ENCODE measurements at places on chromosomes 11 and 22. TPM values are rescaled to one million over a fixed set of nuclear protein-coding genes. Genes with fewer than 3 reads are reported as not detected.

- no peak for DNase-seq
Observed at GRCh38 chr11:80980227-80980626, 1539.4 kb upstream of the TENM4 start.

DNA sequence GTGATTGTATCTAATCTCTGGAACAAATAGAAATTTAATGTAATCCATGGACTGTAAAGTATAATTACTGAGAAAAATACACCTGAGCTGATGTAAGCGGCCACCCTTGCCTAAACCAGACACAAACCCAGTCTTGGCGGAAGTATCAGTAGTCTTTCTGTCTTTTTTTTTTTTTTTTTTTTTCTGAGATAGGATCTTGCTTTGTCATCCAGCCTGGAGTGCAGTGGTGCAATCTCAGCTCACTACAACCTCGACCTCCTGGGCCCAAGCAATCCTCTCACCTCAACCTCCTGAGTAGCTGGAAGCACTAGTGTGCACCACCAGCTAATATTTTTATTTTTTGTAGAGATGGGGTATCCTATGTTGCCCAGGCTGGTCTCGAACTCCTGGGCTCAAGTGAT lies 5.5 kb upstream of the CXCR5 start:
- DNase-seq, result no peak

DNA sequence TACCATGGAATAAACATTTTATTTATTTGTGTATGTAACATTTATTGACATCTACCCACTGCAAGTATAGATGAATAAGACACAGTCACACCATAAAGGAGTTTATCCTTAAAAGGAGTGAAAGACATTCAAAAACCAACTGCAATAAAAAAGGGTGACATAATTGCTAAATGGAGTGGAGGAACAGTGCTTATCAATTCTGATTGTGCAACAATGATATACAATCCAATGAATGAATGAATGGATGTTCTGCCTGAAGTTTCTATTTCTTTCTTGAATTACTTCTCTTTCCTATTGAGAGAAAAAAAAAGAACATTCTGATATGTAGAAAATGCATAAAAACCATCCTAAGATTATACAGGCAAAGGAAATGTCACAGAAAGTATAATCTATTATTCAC lies 10.0 kb downstream of the MMP7 start:
- no peak for DNase-seq

Gene STK33
- 6.5 TPM for total RNA-seq

Gene UBE2L3
- total RNA-seq, result 28.0 TPM

DNA sequence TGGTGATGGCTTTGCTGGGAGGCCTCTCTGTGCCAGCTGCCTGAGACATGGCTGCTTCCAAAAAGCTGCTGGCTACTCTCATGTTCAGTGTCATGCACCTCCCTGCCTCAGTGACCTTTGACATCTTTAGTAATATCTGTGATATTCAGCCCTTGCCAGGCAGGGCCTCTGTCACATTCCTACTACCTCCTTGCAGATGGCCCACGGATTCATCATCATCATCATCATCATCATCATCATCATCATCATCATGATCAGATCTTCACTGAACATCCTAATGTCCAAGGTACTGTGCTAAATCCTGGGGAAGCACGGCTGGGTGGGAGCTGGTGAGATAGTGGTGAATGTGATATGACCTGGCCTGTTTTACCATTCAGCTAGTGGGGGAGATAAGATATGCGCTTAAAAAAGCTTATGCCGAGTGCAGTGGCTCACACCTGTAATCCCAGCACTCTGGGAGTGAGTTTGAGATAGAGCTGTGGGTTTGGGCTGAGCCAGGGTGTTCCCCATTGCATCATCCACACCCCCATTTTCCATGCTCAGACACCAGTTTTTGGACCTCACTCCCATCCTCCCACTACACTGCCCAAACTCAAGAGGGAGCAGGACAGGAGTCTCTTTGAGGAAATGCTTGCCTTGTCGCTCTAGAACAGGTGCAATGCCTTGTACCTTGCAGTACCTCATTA lies 17.1 kb upstream of the TMPRSS13 start:
- DNase-seq, result no peak

DNA sequence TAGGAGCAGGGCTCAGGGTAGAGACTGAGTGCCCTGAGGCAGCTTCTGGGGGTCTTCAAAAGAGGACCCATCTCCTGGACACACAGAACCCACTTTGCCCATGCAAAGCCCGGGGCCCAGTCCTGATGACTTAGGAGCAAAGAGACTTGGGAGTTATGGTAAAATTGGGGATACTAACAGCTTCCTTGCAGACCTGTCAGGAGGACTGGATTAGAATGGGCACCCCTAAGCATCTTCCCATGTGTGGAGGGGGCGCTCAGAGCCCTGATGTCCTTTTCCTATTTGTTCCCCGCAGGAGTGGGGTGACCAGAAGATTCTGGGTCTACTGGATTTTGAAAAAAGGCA lies 100.0 kb downstream of the WNT7B start:
- DNase-seq, result no peak

Measured in lower leg skin (tissue), 4 donors.